Epithelial cell of prostate (primary cell): ENCODE measurements at places on chromosomes 1 and 21.

DNA sequence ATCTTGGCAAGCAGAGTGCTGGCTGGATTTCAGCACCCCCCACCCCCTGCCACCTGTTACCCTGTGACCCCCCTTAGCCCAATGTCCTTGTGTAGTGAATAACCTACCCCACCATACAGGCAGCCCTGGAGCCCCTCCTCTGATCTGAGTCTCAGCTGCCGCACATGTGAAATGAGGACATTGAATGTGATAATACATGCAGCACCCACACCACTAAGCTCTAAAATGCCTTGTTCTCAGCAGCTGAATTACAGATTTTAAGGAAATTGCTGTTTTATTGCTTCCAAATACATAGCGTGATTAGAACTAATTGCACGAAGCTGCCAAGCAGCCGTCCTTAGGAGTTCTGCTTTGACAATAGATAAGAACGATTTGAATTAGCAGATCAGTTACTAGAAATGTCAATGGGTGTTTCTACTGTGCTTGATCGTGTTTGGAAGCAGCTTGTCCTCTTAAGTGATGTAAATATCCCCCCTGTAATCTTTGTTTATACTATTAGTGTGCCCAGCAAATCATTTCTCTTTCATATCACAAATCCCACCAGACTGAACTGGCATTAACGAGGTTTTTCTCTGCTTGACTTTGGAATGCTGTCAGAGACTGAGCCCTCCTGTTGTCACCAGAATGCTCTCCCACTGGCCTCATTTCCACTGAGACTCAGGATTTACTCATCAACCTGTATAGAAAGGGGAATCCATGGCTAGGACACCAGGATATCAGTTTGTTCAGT lies 4.9 kb downstream of the SLAMF8 start:
- DNase-seq: no peak

- no peak for DNase-seq
Measured at GRCh38 chr21:32653326-32653901, 41.2 kb upstream of the CFAP298 start.

DNA sequence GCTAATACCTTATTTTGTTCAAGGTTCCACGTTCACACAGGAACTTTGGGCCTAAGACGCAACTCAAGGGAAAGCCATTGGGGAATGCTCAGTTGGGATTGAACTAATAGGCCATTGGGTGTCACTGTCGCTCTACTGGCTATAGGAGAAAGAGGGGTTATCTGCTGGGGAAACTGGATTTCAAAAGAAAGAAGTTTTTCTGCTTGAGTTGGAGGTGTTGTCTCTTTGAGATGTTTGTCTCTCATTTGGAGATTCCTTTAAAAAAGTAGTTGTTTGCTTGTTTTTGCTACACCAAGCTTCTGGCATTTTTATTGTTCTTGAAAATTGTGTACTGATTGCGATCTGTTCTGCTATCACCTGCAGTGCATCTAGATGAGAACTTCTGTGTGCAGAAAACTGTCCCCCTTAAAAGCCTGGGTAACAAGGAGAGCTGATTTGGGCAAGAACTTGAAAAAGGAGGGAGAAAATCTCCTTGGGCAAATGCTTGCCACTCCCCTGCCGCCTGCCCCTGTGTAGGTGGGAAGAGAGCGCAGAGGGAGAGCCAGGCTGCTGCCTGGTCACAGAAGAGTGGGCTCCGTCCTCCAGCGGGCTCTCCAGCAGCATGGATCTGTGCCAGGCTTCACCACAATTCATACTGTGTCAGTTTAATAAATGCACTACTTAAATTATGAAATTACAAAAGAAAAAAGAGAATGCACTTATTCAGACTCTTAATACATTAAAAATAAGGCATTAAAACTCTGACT lies 39.9 kb downstream of the PEX14 start:
- no peak for DNase-seq

- DNase-seq: no peak
Measured at GRCh38 chr1:55412060-55412459, 196.9 kb upstream of the USP24 start.

DNA sequence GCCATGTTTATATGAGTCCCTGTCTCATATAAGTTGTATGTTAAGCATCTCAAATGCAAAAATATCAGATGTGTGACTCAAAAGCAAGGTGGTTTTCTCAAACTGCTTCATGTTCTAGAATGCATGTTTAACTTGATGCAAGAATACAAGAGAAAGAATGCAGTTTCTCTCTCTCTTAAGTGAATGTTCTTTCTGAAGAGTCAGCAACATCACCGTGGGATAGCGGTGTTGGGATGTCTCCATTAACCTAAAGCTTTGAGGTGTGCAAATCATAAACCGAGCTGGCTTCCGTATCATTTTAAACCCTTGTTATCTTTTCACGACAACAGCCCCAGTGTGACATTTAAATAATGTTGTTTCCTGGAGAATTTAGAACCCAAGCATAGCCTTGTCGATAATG lies 48.4 kb upstream of the TARBP1 start:
- no peak for DNase-seq

DNA sequence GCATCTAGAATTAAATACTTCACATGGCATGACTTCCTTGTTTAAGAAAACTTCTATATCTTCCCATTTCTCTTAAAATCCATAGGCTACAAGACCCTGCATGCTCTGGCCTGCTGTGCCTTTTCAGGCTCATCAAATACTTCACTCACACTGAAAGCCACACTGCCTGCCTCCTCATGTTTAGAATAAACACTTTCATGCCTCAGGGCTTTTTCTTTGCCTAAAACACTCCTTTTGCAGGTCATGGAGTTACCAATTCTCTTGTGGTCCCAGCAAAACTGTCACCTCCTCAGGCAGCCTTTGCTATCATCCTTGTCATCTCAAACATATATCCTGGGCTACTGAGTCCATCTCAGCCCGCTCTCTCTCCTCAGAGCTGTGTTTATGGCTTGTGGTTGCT lies 5.5 kb downstream of the SGIP1 start:
- DNase-seq: no peak

GRCh38 chr1:91594383-91595055 lies 93.9 kb downstream of the CDC7 start:
- no peak for DNase-seq

- DNase-seq: peak; percentile 10
Measured at GRCh38 chr1:214901718-214902117, 180.8 kb upstream of the KCNK2 start.

- DNase-seq: no peak
Measured at GRCh38 chr1:159091180-159091560, 14.6 kb upstream of the AIM2 start.

DNA sequence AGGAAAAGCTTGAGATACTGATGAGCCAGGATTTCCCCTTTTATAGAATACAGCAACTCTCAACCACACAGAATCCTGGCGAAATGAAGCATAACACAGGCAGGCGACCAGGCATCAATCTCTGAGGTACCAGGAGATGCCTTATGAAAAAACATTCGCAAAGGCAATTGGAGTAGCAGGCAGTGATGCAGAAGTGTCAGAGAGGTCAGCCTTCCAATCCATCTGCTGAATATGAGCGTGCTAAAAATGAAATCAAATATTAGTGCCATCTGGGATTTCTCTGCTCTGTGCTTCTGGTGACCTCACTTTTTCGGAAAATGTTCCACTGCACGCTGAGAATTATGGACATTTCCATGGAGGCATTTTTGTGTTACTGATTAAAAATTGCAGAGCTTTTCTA lies 258.8 kb downstream of the VAV3 start:
- DNase-seq: no peak

- no peak for DNase-seq
Measured at GRCh38 chr21:45870421-45870820, 111.1 kb upstream of the COL6A1 start.

GRCh38 chr1:189847613-189848012 lies 630.1 kb downstream of the BRINP3 start:
- no peak for DNase-seq

- DNase-seq: no peak
Measured at GRCh38 chr1:234897754-234898454, 230.7 kb downstream of the TOMM20 start.

GRCh38 chr1:188269956-188270355 lies 1441.2 kb downstream of the PLA2G4A start:
- no peak for DNase-seq

DNA sequence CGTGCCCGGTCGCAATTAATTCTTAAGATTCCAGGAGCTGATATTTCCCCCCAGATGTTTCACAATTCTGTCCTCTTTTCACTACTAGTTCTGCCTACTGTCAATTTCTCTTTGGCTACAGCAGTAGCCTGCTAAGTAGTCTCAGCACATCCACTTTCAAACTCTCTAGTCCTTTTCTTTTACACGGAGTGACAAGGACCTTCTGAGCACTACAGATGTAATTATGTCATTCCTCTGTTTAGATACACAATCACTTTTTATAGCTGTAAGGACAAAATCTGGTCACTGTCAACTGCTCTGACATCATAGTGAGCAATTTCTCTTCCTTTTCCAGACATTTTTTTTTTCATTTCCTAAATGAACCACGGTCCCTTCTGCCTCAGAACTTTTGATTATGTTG lies 421.7 kb upstream of the CHRM3 start:
- DNase-seq: no peak

- no peak for DNase-seq
Measured at GRCh38 chr1:167518331-167518700, at the start of gene CD247. TSS of gene CD247 (minus strand) at chr1:167518529. CDS start at chr1:167518465, 64 bp downstream.

GRCh38 chr1:10932088-10932487 lies 80.4 kb upstream of the TARDBP start:
- no peak for DNase-seq

- DNase-seq: no peak
Measured at GRCh38 chr1:112359961-112360767, 35.9 kb upstream of the CTTNBP2NL start.

- DNase-seq: no peak
Measured at GRCh38 chr21:46137908-46138307, 17.5 kb downstream of the FTCD start.

- no peak for DNase-seq
Measured at GRCh38 chr1:204959836-204960235, 83.2 kb upstream of the CNTN2 start.

GRCh38 chr1:30362603-30362990 lies 360.8 kb downstream of the MATN1 start:
- no peak for DNase-seq

DNA sequence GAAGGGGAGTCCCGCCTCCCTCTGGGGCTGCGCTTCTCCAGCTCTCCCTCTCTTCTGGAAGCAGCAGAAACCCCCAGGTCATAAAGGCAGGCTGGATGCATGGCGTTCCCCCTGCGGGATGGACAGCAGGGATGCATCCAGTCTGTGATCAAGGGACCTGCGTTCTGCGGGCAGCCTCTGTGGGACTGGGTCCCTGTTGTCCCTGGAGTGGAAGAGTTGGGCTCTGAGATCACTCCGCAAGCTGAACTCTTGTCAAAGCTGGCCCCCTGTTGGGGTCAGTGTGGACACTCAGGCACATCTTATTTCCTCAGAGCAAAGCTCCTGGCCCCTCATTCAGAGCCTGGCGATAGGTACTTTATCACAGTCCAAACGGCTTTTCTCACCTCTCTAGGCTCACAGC lies 341.2 kb downstream of the PTPRU start:
- no peak for DNase-seq

DNA sequence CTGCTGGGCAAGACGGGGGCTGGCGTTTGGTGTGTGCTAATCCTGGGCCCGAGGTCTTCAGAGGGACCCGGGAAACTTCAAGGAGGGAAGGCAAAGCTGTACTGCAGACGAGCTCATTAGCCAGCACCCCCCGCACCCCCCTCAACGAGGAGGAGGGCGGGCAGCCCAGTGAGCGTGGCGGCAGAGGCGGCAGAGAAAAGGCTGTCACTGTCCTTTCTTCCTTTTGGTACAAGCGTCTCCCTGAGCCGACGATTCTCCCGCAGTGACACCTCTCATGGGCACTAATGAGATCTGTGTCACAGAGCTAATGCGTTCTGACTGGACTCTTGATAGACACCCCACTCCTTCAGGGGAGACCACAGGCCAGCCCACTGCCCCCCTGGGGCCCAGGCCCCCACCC lies 29.5 kb downstream of the DMAP1 start:
- DNase-seq: no peak
